ENCODE measurements at places on chromosomes 4 and X.

- no peak for DNase-seq
Observed at GRCh38 chr4:142960867-142961644, 115.0 kb upstream of the INPP4B start.

GRCh38 chr4:8314691-8315255 lies 45.2 kb downstream of the HTRA3 start:
- DNase-seq = no peak

GRCh38 chr4:148812101-148812500 lies 369.9 kb upstream of the NR3C2 start:
- DNase-seq = no peak

DNA sequence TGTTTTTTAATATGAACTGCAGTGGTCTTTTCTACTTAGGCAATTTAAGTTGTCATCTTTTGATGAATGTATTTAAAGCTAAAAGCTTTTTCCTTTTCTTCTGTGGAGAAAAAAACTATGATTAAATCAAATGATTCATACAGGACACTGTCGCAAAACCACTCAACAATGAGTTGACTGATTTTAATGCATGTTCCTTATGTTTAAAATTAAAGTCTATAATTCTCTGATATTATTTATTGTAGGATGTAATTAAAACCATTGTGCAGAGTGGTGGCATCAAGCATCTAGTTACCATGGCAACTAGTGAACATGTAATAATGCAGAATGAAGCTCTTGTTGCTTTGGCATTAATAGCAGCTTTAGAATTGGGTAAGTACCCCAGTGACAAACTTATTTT lies 172.5 kb downstream of the RAP1GDS1 start:
- no peak for DNase-seq

- DNase-seq = no peak
Observed at GRCh38 chrX:71067712-71068043, 456 bp downstream of the SNX12 start.

- DNase-seq = no peak
Observed at GRCh38 chr4:100100985-100101384, 89.3 kb downstream of the DDIT4L start.

DNA sequence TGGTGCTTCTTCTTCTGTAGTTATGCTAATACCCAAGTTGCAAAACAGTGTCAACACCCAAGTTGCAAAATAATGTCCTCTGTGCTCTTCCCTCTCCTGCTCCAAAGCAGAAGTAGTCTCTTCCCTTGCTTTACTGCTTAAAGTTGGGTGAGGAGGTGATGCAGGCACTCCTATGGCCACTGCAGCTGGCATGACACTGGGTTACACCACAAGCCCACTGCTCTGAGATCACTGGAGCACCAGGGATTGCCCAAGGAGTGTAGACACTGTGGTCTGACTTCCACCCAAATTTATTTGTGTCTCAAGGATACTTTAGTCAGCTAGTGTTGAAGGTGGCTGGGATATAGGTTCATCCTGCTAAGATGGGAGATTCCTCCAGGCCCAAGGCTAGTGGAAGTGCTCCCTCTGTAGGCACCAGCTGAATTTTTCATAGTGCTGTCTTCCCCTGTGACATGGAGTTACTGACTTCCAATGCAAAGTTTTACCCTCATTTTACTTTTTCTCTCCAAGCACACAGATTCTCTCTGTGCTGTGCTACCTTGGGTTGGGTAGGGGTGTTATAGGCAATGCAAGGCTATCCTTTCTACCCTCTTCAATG lies 196.2 kb upstream of the TENT5D start:
- DNase-seq = no peak

- no peak for DNase-seq
Observed at GRCh38 chrX:105552395-105552794, 269.9 kb upstream of the NRK start.

DNA sequence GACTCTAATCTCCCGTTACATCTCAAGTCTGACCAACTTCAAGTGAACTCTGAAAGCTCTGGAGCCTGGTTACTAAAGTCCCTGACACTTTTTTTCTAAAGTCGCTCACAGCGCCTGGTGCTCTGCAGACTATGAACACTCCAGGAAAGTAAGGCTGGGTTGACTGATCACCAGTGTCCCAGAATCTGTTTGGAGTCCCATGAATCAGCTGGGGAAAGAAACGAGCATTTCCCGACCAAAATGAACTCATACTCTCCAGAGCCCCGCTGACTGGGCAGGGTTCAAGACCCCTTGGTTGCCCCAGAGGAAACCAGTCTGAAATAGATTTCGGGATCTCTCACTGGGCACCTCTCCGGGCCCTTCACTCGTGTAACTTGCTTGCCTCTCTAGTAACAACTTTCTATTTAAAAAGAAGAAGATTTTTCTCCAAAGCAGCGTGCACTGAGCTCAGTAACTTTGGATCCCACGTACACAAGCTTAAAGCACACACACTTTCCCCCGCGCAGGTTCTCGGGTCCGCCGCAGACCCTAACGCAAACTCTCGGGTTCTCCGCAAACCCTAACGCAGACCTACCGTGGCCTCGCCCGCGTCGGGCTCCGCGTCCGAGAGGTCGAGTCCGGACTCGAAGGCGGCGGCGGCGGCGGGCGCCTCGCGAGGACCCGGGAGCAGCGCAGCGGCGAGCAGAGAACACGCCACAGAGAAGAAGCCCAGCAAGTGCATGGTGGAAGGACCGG lies 964 bp downstream of the VEGFC start:
- no peak for DNase-seq

GRCh38 chrX:137945470-137945869 lies 379.5 kb downstream of the ZIC3 start:
- DNase-seq = no peak

DNA sequence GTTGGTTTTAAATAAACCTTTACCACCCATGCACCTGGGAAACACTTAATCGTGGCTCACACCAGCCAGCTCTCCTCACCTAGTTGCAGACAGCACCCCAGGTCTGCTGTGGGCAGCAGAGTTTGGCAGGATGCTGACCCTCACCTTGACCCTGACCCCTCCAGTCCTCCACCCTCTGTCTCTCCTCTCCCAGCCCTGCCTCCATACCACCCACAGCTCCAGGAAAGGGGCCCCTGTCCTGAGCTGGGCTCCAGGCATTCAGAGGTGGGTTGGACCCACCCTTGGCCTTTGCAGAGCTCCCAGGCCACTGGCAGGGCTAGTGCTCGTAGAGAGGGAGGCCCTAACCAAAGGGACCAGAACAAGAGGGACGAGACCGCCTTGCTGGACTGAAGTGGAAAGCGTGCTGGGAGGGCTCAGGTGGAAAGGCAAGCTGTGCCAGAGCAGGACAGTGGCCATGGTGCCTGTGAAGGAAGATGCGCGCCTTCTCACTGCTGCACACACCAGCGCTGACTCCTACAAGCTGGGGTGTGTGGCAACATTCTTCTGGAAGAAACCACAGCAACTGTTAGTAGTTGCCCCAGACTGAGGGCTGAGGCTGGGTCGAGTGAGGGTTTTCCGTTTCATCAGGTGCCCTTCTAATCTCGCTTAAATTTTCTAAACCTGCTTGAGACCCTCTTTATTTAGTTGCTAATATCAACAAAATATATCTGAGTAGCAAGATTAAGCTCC lies 10.7 kb upstream of the S100P start:
- DNase-seq = no peak

DNA sequence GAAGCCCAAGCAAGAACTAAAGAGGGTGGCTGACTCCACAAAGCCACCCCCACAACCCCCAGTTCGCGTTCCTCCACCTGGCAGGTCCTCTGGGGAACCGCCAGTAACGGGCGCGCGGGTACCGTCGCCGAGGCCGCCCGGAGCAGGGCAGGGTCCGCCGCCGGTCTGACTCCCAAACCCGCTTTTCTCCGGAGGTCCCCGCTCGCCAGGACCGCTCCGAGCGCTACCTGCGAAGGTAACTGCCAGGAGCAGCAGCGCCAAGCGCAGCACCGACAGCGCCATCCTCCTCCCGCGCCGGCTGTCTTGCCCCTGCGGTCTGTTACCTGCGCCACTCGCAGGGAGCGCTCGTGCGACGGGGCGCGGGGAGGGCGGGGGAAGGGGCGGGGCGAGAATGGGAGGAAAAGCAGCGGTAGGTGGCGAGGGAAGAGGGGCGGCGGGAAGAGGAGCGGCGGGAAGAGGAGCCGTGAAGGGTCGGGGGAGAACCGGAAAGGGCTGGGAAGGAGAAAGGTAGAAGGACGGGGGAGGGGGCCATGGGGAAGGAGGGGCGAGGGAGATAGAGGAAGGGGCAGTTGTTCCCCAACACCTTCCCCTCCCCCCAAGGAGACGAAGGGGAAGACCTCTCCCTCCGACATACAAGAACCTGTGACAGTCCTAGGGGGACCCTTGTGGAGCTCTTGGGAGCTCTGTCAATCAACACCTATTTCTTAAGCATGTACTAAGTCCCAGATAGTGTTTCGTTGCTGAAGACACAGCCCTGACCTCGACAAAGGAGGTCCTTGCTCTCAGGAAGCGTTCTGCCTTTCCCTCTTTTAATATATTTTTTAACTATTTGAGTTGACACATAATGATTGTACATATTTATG lies at the start of gene SPINK2:
Gene SPINK2, minus strand, starts transcription at position 321 of the 863 bp plus-strand sequence. Its CDS starts 39 bp downstream, at position 282.
- DNase-seq = peak; percentile 37

- no peak for DNase-seq
Observed at GRCh38 chr4:126242679-126243390, 928.1 kb downstream of the FAT4 start.

DNA sequence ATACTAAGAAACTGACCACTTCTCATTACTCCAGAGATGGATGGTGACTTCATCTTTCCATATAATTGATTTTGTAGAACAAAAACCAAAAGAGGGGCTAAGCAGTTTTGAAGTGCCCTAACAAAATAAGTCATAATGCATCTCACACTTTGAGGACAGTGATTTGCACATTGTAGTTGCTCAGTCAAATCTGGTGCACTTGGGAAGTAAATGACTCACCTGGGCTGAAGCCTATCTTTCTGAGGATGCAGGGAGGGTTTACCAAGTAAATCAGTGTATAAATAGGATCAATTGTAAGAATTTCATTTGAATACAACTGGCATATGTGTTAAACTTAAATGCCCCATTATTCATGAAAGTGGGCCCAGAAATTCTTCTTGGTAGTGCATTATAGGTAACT lies 134.2 kb downstream of the DCLK2 start:
- DNase-seq = no peak

DNA sequence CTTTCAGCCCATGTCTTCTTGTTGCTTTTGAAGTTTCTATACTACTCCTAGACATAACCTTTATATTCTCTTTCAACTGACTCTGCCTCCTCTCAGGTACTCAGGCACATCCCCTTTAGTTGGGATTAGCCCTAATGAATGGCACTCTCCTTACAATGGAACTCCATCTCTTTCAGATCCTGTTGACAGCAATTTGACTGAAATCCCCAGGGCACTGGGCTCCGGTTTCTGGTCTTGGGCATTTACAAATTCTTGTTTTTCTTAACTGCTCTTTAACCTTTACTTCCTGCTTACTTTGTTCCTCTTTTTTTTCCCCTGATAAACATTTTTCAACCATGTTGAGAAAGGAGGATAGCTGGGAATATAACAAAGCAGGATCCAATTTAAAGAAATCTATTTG lies 68.9 kb downstream of the ENOX2 start:
- no peak for DNase-seq

DNA sequence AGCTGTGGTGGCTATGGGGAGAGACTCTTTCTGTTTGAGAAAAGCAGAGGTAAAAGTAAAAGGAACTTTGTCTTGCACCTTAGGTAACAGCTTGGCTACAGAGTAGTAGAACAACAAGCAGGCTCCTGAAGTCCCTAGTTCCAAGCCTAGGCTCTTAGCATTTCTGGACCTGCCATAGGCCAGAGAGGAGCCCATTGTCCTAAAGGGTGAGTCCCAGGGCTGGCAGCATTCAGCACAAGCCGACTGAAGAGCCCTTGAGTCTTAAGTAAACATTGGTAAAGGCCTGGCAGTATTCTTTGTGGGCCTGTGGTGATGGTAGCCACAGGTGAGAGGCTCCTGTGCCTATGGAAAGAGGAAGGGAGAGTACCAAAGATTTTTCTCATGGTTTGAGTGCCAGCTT lies 38.2 kb downstream of the CSN3 start:
- DNase-seq = no peak

DNA sequence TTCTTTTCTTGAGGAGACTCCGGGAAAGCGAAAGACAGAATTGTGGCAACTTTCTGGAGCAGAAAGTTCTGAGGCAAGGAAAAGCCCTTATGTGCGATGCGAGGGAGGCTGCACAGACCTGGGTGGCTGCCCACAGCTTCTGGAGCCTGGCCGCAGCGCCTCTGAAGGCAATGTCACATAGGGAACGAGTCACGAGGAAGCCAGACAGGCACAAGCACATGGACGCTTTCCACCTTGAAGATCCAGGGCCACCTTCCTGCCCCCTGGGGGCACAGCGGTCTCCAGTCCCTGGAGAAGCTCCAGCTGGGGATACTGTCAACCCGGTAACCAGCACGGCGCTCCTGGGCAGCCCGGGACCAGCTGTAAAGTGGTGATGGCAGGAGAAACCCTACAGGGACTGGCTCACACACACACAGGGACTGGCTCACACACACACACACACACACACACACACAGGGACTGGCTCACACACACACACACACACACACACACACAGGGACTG lies 69.8 kb downstream of the MTNR1A start:
- DNase-seq = no peak

GRCh38 chr4:112585977-112586736 lies 50.6 kb downstream of the ZGRF1 start:
- DNase-seq = no peak

GRCh38 chr4:133157460-133158160 lies 8.5 kb downstream of the PCDH10 start:
- no peak for DNase-seq

- DNase-seq = no peak
Observed at GRCh38 chr4:3520276-3520675, 11.9 kb downstream of the LRPAP1 start.

DNA sequence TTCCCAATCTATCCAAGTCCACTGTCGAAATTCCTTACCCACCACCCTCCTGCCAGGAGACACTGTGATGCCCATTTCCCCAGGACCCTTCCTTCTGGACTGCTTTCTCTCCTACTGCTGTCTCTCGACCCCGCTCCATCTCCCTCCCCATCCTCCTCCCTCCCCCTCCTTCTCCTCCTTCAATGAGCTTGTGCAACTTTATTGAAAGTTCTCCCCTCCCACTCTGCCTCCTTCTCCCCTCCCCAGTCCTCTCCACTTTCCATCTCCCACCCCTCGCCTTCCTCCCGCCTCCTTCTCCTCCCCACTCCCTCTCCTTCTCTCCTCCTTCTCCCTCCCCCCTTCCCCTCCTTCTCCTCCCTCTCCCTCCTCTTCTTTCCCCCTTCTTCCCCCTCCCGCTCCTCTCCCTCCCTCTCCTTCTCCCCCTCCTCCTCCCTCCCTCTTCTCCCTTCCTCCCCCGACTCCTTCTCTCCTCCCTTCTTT lies 116.6 kb upstream of the FAT1 start:
- no peak for DNase-seq

Measured in GM12892 (cell line).